ENCODE measurements at places on chromosomes 7 and 10. TPM values are rescaled to one million over a fixed set of nuclear protein-coding genes. Genes with fewer than 3 reads are reported as not detected.

The ADAMTS14 gene
- 2.4 TPM for total RNA-seq

The TCERG1L gene
- total RNA-seq = 5.4 TPM

The PDE6C gene
- total RNA-seq = not detected

The ASIC3 gene
- total RNA-seq = 1.6 TPM

The C7orf57 gene
- 0.85 TPM for total RNA-seq

The EIF4H gene
- total RNA-seq = 343 TPM

The SPDYE2B gene
- not detected for total RNA-seq

The FBXW4 gene
- 25.4 TPM for total RNA-seq

The MARCHF5 gene
- 11.6 TPM for total RNA-seq

The ACHE gene
- 19.2 TPM for total RNA-seq

The RABGEF1 gene
- total RNA-seq = 21.7 TPM

The CLCN1 gene
- total RNA-seq = 0.11 TPM

The HIF1AN gene
- total RNA-seq = 8.1 TPM

The SLC29A3 gene
- 6.9 TPM for total RNA-seq

The DOCK1 gene
- 47.9 TPM for total RNA-seq

The GRM3 gene
- 0.30 TPM for total RNA-seq

The ANKRD1 gene
- total RNA-seq = 0.22 TPM

The RGR gene
- not detected for total RNA-seq

The GDF10 gene
- not detected for total RNA-seq

The LAMB1 gene
- 77.2 TPM for total RNA-seq

The VGF gene
- 22.5 TPM for total RNA-seq

The NPFFR1 gene
- not detected for total RNA-seq

The ITGA8 gene
- not detected for total RNA-seq

The FOXP2 gene
- 0.28 TPM for total RNA-seq

The SNX10 gene
- total RNA-seq = 16.2 TPM

The LRRC4 gene
- 5.8 TPM for total RNA-seq

The STMP1 gene
- total RNA-seq = 14.4 TPM

The PTPRE gene
- total RNA-seq = 0.69 TPM

The DTX2 gene
- total RNA-seq = 31.3 TPM

The PWWP2B gene
- 15.3 TPM for total RNA-seq

The CYP2C19 gene
- 0.14 TPM for total RNA-seq

The CUEDC2 gene
- 64.7 TPM for total RNA-seq

The GPR158 gene
- total RNA-seq = 0.35 TPM

The EPDR1 gene
- 8.3 TPM for total RNA-seq

The BRAF gene
- total RNA-seq = 11.6 TPM

The HSPB1 gene
- 62.3 TPM for total RNA-seq

The EIF3B gene
- 314 TPM for total RNA-seq

The SPDYE2 gene
- not detected for total RNA-seq

The MBL2 gene
- total RNA-seq = not detected

The ENTPD1 gene
- 0.92 TPM for total RNA-seq

The SPOCK2 gene
- 1.3 TPM for total RNA-seq
